ENCODE measurements at places on chromosomes 1 and 21.

DNA sequence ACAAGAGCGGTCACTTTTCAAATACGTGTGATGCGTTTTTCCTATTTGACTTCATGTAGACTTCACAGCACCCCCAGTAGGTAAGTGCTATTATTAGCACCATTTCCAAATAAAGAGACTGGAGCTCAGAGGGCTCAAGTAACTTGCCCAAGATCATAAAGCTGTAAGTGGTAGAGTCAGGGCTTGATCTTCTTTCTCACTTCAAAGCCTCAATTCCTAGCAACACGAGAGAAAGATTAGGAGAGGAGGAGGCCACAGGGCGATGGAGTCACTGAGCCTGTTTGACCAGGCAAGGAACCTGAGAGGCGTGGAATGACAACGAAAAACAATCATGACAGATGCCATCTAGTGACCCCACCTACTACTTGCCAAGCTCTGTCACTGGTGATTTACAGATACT, 181.0 kb downstream of the FOXD2 start:
- DNase-seq: no peak

DNA sequence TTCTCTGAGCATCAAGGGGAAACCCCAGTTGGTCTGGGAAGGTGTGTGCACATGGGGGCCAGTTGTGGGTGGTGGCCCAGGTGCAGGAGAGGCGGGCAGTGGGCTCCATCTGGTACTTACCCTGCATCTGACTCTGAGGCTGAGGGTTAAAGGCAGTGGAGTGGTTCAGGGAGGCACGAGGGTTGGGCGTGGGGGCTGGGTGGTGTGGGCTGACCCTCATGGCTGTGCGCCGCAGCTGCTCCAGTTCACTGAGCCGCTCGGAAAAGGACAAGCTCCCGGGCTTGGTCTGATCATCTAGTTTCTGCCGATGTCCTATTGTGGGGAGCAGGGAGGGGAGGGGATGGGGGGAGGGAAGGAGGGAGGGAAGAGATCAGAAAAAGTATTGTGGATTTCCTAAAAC, 165.5 kb downstream of the CLIC6 start:
- no peak for DNase-seq

- DNase-seq: no peak
These were observed 99.4 kb downstream of the GIPC2 start for GRCh38 chr1:78145105-78145580.

- no peak for DNase-seq
These were observed 170.4 kb downstream of the VAV3 start for GRCh38 chr1:107794571-107794970.

DNA sequence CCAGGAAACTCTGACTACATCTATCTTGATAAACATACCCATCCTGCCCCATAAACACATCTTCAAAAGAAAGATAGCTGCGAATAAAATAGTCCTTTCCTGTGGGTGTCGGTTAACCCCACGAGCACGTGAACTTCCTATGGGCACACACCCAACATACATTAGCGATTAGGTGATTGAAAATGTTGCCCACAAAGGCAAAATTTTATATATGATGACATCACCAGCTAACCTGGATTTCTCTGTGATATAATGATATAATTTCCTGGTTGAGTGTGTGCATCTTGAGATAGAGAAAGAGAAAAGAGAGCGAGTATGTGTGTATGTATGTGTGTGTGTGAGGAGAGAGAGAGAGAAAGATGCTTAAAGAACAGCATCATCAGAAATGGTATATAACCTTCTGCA, 296.1 kb downstream of the PTPRC start:
- peak; percentile 61 for DNase-seq

GRCh38 chr1:81703391-81703755, 97.4 kb upstream of the ADGRL2 start:
- DNase-seq: no peak

- no peak for DNase-seq
These were observed 246.9 kb upstream of the ST6GALNAC5 start for GRCh38 chr1:76620371-76620770.

DNA sequence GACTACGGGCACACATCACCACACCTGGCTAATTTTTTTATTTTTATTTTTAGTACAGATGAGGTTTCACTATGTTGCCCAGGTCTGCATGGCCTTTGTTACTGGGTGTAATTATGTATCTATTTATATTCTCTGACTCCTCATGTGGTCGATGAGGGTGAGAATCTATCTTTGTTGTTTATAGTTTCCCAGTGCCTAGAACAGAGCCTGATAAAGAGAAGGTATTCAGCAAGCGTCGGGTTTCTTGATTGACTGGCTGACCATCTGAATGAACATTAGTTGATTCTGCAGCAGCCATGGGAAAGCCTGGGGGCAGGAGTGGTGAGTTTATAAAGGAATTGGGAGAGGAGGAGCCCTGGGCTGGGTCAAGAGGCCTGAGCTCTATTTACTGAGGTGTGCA, 28.5 kb downstream of the SERINC2 start:
- no peak for DNase-seq

- no peak for DNase-seq
These were observed 3.8 kb downstream of the LDLRAD2 start for GRCh38 chr1:21815724-21816321.

GRCh38 chr1:14439015-14439414, 159.5 kb upstream of the KAZN start:
- DNase-seq: no peak

GRCh38 chr1:74508449-74508848, 4.0 kb downstream of the LRRC53 start:
- no peak for DNase-seq

Data from GM06990 (cell line).